ENCODE measurements at places on chromosomes 1 and 21.
A peak's percentile ranks its signal among the peaks of the same experiment; 100 is the strongest.

DNA sequence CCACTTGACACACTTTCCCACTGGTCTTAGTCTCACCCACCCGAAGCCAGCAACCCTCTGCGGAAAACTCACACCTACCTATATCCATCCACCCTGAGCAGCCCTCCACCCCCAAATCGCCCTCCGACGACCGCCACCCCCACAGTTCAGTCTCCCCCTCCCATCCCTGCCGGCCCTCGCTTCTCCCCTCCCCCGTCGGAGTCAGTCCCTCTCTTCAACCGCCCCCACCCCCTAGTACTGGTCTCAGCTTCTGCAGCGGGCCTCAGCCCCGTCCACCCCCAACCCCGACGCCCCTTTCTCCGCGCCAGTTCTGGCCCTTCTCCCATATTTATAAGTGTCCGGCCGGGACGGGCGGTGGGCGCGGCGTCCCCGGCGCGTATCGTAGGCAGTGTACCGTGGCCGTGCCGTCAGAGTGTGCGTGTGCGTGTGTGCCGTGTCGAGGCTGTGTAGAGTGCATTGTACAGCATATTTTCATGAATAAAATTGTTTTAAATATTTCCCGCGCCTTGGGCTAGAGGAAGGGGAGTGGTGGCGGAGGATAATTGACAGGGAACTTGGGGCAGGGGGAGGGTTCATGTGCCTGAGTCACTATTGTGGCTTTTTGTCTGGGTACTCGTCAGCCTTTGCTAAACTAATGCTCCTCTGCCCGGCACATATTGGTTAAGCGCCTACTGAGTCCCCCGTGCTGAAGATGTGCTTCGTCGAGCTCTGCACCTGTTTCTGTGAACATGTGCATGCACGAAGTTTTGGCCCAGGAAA, 22.0 kb downstream of the FOXO6 start:
- DNase-seq = no peak

DNA sequence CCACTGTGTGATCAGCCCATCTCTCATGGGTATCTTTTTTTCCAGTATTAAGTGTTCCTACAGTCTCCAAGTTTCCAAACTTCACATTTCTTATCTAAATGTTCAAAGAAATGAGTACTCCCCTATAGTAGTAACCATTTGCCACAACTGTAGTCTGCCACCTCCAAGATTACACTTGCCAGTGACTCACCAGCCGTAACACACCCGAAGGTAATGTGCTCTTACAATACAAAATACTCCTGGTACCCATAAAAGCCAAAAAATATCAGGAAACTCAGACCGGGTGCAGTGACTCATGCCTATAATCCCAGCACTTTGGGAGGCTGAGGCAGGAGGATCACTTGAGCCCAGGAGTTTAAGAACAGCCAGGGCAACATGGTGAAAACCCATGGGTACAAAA, 20.5 kb upstream of the ZNF496 start:
- DNase-seq = no peak

DNA sequence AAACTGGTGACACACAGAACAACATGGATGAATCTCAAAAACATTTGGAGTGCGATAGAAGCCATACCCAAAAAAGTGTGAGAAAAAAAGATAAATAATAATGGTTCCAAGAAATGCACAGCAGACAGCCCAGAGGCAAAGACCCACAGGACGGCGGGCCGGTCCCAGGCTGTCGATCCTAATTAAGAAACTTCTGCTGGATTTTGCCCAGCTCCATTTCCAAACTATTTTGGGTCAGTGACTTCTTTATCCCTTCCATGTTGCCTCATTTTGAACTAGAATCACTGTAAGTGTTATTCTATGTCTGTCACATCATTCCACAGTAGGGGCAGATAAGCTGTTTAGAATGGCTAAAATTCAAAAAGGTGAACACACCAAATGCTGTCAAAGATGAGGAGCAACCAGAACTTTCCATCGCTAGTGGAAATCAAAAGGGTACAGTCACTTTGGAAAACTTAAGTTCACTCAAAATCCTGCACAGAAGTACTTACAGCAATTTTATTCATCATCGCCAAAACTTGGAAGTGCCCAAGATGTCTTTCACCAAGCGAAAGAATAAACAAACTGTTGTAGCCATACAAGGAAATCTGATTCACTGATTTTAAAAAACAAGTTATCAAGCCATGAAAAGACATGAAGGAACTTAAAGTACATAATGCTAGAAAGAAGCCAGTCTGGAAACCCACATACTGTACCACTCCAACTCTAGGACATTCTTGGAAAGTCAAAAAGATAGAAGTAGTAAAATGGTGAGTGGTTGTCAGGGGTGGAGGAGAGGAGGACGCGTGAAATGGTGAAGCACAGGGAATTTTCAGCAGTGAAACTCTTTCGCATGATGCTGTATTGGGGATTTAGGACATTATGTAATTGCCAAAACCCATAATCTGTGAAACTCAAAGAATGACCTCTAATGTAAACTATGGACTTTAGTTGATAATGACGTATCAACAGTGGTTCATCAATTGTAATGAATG, 7.5 kb downstream of the NBPF1 start:
- DNase-seq = no peak

DNA sequence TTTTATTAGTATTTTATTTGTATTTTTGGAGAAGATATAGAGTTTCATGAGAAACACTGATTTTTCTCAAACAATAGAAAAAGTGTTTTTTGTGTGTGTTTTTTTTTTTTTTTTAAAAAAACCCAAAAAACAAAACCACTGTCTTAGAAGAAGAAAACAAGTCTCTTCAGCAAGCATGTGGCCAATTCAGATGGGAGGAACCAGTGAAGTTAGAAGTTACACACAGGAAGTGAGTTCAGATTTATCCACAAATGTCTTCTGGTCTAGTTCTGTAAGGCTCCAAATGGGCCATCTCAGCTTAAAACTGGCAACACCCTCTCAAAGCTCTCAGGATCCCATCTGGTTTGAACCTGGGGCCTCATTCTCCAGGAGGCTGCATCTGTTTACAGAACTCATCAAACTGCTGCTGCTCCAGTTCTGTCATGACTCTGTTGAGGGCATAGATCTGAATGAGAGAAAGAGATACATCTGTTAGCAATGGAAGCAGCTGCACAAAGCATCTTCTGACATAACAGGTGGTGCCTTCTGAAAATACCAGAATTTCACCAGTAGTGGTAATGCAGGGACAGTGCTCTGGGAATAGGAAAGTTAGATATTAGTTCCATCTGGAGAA, 9.8 kb upstream of the ERMAP start:
- no peak for DNase-seq

GRCh38 chr1:30727824-30728223, 4.4 kb upstream of the MATN1 start:
- no peak for DNase-seq

GRCh38 chr1:53379662-53380002, 51.8 kb upstream of the LRP8 start:
- DNase-seq = no peak

DNA sequence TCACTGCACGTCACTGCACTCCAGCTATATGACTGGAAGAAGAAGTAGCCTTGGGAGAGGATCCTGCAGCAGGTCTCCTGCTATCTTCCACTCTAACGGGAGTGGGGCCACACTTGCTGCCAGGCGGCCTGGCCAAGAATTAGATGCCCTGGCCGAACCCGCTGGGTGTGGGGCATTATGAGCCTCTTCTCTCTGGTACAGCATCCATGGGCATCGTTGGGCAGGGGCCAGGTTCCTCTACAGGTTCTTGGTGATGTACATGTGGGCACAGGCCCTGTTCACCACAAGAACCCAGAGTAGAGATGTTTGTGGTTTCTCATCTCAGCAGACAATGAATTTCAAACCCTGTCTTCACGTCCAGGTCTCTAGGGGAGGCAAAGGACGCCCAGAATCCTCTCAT, 370.5 kb downstream of the NPHP4 start:
- DNase-seq = no peak

DNA sequence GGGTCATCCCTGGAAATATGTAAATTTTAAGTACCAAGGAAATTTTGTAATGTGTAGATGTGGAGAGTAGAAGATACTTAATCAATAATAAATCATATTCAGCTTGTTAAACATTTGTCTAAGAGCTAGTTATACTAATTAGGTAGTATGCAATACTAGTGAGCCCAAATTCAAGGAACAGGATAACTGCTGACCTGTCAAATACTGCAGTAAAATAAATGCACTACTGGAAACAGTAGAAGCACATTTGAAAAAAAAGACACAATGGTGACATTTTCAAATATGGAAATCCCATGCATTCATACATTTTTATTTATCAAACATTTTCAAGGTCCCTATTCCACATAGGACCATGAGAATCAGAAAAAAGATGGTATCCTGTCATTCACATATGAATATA, 27.2 kb downstream of the EPRS1 start:
- no peak for DNase-seq

DNA sequence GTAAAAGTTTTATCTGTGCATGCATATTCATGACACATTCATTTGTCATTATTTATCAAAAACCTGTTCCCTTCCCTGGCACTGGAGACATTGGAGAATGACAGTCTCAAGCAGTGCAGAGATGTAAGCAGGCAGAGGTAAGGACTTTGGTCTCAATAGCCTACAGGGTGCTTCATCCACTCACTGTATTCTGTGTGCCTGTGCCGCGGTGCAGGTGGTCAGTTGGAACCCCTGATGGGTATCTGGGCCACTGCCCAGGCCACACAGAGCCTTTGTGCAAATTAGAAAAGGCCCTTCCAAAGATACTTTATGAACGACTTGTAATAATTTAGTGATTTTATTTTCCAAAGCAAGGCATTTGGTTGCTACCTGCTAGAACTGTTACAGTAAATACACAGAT, 44.0 kb downstream of the CDC42 start:
- no peak for DNase-seq

DNA sequence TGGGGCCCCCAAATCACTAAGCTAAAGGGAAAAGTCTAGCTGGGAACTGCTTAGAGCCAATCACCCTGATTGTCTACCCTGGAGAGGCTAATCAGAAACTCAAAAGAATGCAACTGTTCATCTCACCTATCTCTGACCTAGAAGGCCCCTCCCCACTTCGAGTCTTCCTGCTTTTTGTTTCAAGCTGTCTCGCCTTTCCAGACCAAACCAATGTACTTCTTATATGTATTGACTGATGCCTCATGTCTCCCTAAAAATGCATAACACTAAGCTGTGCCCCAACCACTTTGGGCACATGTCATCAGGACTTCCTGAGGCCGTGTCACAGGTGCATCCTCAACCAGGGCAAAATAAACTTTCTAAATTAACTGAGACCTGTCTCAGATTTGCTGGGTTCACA, 209.5 kb downstream of the APP start:
- peak; percentile 3 for DNase-seq

DNA sequence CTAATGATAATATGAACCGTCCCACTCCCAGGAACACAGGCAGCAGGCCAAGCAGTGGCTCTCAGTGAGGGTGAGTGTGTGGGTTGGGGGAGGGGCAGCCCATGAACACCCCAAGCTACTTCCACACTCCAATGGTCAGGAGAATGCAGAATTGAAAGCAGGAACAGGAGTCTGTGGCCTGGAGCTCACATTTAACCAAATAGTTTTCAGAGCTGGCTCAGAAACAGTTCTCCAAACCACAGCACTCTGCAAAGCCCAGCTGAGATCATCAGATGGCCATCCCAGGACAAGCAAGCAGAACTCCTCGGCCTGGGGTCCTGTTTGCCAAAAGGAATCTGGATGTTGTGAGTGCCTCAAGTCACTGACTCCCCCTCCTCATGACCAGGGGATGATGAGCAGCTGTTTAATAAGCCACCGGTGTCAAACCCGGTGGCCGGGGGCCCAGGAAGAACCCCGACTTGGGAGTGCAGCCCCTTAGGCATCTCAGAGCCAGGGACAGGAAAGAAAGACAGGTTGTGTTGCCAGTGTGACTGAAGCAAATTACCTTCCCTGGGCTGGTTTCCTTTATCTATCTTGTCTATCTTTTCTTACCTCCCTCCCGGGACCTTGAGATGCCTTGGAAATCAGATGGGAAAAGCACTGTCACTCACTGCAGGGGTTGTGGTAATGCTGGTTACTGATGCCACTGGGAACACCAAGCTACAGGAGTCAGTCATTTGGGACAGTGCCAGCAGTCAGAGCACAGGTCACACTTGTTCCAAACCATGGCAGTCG, 20.4 kb downstream of the DEGS1 start:
- peak; percentile 45 for DNase-seq

GRCh38 chr1:15258833-15259621, 12.0 kb downstream of the FHAD1 start:
- no peak for DNase-seq

DNA sequence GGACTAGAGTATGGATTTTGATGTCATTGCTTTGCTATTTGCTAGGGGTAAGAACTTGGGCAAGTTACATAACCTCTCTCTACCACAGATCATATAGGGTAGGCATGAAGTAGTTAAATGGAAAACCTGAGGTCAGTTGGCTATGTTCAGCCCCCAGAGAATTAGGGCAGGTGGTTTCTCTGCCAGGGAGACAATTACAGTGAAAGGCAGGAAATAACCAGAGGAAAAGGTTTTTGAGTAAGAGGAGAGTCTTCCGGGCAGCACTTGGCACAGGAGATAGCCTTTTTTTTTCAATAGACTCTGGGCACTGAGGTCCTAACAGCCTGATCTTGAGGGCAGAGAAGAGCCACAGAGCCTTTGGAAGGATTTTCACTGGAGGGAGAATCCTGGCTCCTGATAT, 16.7 kb upstream of the SERBP1 start:
- DNase-seq = no peak

- DNase-seq = no peak
Measured at GRCh38 chr1:235617808-235618207, 31.8 kb downstream of the GNG4 start.

- no peak for DNase-seq
Measured at GRCh38 chr1:209368864-209369598, 214.5 kb upstream of the CAMK1G start.

DNA sequence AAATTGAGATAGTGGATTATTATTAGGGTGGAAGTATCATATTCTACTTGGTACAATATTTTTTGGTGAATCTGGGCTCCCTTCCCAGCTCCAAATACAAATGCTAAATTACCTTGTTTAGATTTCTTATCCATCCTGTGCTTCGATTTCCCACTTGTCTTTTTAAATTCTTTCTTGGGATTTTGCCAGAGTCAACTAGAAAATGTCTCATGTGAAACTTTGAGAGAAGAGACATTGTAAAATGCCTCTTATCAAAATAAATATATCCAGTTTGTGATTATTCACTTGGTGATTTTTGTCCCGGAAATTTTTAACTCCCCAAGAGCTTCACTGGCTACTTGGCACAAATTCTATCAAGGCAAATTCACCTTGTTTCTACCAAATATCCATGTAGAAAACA, 202.0 kb downstream of the FMN2 start:
- DNase-seq = no peak

DNA sequence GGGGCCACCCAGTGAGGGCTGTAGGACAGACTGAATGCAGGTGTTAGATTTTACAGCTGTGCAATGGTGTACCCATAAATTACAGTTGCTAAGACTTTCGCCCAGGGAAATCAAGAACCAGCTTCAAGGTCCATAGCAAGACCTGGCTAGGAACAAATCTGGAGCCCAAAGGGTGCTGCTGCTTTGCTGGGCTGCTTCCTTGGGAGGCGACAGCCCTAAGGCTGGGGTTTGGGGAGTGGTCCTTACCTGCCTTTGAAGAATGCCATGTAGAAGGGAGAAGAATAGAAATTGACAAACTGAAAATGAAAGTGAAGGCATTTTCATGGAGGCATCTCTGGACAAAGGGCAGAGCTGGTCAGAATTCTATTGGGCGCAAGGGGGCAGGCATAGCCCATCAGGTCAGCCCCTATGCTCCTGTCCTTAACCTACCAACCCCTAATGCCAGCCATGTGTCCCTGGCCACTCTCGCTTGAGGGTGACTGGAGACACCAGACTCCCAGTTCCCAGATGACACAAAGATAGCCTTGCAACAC, 7.6 kb upstream of the ARHGEF19 start:
- no peak for DNase-seq

Data from SK-N-DZ (cell line).